Cardiac atrium fibroblast (primary cell): ENCODE measurements at places on chromosomes 3 and 15. TPM values are rescaled to one million over a fixed set of nuclear protein-coding genes. Genes with fewer than 3 reads are reported as not detected.

RARB gene
- 2.8 and 5.2 TPM in 2 replicates for total RNA-seq

SLCO3A1 gene
- 7.4 and 7.6 TPM in 2 replicates for total RNA-seq

LRRK1 gene
- 11.2 and 13.0 TPM in 2 replicates for total RNA-seq

LRRIQ4 gene
- total RNA-seq, result not detected in 2 replicates

CPLX3 gene
- not detected in 2 replicates for total RNA-seq
